Stomach (tissue), 19 donors: ENCODE measurements at places on chromosomes 4 and X. TPM values are rescaled to one million over a fixed set of nuclear protein-coding genes. Genes with fewer than 3 reads are reported as not detected.

GRCh38 chr4:146032234-146032860 lies 93.7 kb upstream of the ZNF827 start:
- peak; percentile 48 for DNase-seq

DNA sequence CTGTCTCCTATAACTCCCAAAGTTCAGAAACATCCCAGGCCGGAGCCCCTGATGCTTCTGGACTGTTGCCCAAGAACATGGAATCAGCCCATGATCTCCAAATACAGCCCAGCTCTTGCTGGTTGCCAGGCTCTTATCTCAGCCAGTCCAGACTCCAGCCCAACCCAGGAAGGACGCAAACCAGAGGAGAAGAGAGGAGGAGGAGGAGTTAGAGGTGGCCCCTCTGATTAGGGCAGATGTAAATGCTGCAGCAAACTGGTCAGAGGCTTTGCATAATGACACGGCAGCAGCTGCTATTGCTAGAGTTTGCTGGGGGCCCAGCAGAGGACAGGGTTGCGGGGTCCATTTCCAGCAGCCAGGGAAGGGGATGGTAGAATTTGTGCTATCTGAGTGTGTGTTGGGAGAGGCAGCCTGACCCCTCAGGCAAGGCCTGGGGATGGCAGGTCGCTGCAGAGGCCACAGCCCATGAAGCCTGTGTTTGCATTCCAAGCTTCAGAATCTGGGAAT lies 4.2 kb upstream of the OTUD5 start:
- no peak for DNase-seq

- DNase-seq = no peak
Observed at GRCh38 chrX:10169175-10169574, 12.4 kb downstream of the CLCN4 start.

Gene CPXCR1
- not detected for total RNA-seq

Gene TXK
- total RNA-seq = 1.7 TPM

DNA sequence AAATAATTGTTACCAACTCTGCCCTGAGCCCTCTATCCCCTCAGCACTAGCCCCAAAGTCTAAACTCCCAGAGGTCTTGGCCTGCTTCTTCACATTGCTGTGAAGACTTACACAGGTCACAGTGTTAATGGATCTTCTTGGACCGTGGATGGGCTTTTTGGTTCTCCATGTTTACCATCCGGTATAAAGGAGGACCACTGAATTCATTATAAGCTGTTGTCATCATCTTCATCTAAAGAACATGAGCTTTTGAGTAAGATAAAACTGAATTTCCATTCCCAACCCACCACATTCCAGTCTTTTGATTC lies 8.5 kb downstream of the NUDT11 start:
- no peak for DNase-seq

DNA sequence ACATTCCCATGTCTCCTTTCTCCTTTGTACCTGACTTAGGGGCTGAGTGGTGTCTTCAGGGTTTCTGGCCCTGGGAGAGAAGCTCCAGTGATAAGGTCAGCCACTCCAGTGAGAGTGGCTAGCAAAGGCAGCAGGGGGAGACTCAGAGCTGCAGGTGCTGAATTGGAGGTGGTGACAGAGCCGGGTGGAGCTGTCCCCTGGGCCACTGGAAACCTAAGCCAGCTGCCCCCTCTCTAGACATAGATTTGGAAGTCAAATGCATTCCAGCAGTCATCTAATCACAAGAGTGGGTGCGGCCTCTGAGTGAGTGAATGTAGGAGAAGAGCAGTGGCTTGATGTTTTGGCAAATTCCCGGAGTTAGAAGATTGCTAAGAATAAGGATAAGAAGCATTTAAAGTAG lies 28.5 kb downstream of the TRIM2 start:
- peak; percentile 50 for DNase-seq

GRCh38 chr4:69843932-69844331 lies 16.0 kb downstream of the SULT1E1 start:
- no peak for DNase-seq

DNA sequence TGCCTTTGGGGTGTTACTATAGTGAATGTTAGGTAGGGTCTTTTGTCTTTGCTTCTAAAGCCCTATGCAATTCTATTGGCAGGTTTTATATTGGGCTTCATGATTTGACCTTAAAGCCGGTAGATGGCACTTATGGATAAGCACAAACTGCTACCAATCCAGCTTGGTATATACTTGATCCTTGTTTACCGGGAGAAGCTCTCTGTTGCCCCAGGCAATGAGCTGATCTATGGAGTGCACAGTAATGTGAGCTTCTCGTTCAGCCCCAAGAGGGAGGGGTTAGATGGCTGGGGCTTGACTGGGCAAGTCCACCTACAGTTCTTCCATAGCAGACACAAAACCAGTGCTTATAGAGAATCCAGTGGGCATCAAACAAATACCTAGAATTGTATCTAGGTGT lies 287.2 kb upstream of the CT83 start:
- DNase-seq = no peak

DNA sequence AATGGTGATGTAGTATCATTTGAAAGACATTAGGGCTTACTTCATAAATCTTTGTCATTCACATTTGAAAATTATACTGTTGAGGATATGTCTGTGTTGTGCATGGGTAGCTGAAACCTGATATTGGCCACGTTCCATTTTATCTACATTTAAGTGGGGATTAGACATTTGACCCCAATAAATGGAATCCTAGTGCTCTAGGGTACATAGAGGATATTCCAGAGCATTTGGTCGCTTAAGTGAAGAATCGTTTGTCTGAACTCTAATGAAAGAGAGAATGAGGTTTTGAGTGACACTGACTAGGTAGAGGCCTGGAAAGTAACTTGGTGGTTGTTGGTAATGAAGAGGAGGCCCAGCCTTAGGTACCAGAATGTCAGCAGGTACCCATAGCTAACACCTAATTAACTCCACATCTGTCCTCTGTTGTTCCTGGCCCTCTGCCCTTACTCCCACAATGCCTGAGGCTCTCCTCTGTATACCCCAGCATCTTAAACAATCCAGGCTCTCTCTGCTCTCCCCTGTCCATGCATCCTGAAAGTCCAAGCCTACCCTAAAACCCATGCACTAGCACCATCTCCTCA lies 299.5 kb upstream of the KLF3 start:
- DNase-seq = no peak

Gene GPR50
- not detected for total RNA-seq

Gene SLC4A4
- total RNA-seq = 5.8 TPM

Gene FGFR3
- 20.0 TPM for total RNA-seq

DNA sequence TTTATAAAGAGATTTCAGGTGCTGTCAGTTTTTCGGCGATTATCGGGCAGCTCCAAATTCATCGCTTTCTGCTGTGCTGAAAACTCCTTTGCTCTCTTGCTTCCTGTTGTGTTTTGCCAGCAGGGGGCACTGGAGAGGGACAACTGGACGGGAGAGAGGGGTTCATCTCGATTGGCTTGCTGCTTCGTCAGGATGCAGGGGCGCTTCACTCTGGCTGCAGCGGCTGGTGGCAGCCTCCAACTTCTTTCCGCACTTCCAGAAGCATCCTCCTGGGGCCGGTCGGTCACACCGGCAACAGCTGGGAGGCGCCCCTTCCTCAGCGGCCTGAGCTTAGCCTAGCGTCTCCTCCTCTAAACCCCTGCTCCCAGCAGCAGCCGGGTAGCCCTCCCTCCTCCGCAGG lies 29.5 kb downstream of the MSL3 start:
- DNase-seq = peak; percentile 40

DNA sequence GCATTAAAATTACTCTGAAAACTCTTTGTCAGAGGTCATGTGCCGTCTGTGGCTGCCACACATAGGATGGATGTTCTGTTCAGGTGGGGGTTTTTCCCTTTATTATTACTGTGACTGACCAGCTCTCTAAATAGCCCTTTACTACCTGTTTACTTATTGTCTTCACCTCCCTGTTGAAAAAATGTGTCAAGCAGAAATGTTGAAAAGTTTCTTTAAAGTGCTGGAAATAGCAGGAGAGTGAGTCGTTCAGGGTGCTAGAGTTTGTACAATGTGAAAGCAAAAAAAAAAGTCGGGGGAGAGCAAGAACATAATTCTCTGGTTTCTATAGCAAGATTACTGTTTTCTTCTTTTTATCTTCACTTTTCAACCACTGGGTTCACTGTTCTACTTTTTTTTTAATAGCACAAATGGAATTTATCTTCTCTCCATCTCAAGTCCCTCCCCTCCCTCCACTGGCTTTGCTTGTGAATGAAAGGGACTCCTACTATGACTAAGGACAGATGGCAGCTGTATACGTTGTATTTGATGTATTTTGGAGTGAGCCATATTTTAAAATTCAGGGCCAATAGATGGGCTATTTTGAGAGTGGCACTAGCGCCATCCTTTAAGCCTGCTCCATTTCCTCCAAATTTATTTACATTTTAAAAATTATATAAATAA lies 33.3 kb downstream of the ARX start:
- no peak for DNase-seq
